D721Med (cell line): ENCODE measurements at places on chromosomes 4 and X.

DNA sequence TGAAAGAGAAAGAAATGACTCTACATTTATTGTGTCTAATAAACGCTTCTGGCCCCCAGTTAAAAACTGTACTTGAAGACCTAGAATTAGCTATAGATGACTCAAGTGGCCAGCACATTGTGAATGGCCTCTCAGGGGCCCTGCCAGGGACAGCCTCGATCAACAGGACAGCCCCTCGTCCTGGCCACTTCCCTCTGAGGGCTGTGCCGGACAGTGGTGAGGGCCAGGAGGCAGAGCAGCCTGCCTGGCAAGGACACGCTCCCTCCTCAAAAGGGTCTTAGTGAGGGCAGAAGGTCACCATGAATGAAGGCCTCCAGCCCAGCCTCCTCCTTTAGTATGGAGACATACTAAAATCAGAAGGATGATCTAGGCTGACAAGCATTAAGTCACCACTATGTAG is 16.5 kb downstream of the RNF212 start:
- no peak for DNase-seq

- no peak for DNase-seq
Measured at GRCh38 chr4:66340286-66340893, 670.1 kb upstream of the EPHA5 start.

DNA sequence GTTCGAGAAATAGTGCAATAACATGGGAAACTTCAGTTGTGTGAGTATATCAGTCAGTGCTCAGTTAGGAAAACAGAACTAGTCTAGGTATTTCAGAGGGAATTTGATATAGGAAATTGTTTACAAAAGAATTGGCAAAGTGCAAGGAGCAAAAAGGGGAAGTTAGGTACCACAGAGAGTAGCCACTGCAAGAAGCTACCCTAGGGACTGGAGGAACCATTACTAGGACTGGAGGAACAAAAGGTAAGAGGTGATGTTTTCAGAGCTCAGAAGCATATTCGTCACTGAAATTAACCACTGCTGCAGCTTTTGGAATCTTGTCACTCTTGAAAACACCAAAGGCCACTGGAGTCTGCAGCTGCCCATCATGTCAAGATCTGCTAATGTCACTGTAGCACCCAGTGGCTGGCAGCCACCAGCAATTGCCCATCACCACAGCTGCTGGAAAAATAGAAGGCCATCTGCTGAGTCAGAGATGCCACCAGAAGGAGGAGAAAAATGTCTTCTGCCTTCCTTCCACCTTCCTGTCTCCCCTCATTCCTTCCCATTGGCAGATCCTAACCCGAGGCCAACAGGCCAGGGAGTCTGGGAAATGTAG is 160.6 kb upstream of the RPS6KA3 start:
- no peak for DNase-seq

DNA sequence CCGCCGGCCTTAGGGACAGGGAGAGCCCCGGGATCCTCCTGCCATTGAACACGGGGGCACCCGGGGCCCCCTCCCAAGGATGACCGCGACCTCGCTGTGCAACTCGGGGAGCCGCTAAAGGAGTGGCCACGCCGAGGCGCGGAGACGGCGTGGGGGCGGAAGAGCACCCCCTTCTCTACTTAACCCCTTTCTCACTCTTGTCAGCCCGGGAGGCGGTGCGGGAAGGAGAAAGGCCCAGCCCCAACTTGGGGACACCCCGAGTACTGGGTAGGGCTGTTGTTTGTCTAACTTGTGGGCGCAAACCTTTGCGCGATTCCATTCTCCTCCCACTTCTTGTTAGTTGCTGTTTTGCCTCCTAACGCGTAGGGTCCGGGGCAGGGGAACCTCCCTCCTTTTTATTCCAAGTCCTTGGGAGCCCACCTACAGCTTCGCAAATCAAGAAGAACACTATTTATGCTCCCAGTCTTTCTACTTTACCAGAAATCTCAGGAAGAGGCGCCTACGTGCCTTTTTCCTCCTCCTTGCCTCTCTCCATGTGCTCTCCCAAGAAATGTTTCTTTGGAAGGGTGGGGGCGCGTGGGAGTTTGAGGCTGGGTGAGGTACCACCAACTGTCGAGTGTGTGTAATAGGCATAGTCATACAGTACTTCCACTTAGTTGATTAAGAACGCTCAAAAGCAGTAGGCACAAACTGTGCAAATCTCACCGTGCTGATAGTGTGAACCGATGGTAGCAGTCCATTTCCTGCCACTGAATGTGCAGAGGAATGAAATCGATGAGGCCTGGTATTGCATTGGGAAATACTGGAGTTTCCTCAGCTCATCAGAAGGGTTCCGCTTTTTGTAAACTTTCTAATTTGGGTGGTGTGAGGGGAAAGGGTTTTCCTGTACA is 813 bp downstream of the DIAPH2 start:
- no peak for DNase-seq

DNA sequence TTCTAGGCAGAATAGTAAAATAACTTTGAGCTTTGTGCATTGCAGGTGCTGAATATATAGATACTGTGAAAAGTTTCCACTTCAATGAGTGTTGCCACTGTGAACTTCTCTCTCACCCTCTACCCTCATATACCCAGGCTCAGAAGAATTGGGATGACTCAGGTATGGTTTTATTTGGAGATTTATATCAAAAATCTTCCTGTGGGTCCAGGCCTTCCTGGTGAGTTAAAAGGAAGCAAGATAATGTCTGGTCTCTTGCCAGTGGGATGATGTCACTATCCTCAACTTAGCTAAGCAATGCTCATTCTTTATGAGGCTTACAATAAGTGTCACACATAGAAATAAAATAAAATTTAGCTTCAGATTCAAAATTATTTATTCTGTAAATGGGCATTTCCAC is 153.3 kb upstream of the TENT5D start:
- DNase-seq, result no peak

DNA sequence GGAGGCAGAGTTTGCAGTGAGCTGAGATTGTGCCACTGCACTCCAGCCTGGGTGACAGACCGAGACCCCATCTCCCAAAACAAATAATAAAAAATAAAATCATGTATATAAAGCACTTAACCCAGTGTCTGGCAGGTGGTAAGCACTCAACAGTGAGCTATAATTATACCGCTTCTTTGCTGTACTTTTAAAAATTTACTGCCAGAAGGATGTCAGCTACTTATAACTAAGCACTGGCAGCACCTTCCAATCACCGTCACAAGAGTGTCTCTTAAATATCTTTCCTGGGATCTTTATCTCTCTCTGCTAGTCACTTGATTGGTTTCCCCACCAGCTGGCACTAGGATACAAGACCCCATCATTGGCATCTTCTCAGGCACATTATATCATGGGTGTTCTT is 53.9 kb upstream of the DAPP1 start:
- DNase-seq, result no peak

- no peak for DNase-seq
Measured at GRCh38 chr4:151676301-151676700, 84.5 kb downstream of the GATB start.

DNA sequence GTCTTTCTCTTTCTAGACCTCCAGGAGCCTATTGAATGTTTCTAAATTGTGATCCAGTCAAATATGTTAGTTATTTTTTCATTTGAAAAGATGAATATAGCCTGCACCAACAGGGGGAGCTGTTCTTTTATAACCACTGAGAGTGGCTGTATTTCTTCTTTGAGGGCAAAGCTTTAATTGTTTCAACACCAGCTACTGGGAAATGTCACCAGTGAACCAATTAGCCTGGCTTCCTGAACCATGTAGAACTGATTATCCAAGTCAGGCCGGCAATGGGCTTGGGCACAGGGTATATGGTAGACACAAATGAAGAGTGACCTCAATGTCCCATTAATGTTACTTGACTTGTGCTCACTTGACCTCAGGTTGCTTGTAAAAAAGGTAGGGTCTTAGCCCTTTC is 4.8 kb upstream of the DAPP1 start:
- no peak for DNase-seq

GRCh38 chr4:73870768-73871167 is 1.6 kb downstream of the CXCL1 start:
- DNase-seq, result no peak
